ENCODE measurements at places on chromosomes 4 and X. TPM values are rescaled to one million over a fixed set of nuclear protein-coding genes. Genes with fewer than 3 reads are reported as not detected.

DNA sequence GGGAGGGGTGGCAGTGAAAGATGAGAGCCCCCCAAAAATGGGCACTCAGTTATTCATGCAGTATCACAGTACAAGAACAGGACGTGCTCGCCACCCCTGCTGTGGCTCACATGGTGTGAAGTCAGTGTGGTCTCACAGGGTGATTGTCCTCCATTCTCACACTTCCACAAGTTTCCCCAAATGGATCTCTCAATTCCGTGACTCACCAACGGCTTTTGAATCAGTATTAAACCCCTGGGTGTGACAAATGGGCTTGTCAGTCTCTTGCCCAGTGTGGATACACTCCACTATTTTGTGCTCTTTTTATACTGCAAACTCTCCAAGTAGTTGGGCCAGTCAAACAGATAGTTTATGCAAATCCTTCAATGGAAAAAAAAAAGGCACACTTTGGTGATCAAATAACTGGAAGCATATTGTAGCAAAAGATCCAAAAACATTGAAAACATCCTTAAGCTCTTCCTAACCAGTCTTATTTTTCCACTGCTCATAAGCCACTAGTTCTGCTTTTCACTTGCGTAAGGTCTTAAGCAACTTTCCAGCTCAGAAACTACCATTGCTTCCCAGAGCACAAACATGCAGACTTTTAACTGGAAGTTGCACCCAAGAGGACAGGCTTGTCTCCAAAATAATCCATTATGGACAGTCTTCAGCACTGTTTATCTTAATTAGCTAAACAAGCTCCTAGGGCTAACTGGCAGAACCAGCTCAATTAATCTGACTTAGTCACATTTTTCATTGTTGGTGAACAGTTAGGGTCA lies 365.7 kb downstream of the PPP3CA start:
- no peak for DNase-seq

GRCh38 chr4:182560358-182560757 lies 317.2 kb downstream of the TENM3 start:
- peak; percentile 86 for DNase-seq

- DNase-seq, result no peak
These were observed 1869.7 kb downstream of the PCDH7 start for GRCh38 chr4:32589853-32590252.

DNA sequence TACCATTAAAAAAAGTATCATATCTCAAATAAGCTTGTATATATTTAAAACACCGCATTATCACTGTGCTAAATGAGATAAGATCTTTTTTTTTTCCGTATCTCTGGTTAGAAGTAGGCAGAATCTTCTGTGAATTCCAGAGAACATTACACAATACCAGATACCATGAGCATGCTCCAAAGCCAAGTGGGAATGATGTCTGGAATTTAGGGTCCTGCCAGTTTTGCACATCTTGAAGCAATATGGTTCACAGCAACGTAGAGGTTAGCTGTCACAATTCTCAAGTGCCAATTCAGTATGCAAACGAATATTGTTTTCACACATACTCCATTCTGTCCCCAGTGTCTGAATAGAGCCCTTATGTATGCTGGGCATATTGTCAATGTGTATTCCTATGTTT lies 127.5 kb upstream of the NEIL3 start:
- no peak for DNase-seq

DNA sequence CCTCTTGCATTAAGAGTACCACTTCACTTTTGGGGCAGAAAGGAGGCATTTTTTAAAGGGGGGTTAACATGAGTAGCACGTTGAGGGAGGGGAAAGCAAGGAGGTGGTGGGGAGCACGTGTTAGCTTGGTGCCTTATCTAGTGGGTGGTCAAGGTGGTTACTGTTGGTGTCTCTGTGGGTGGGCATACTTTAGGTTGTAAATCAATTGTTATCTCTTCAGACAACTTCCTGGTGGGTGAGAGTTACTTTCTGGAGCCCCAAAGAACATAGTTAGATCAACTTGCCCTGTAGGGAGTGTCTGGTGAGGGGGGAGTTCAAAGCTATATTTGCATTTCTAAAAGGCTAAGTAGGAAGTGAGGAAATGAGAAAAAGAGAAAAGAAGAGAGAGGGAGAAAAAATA lies 297.7 kb upstream of the CLNK start:
- DNase-seq, result peak; percentile 51

DNA sequence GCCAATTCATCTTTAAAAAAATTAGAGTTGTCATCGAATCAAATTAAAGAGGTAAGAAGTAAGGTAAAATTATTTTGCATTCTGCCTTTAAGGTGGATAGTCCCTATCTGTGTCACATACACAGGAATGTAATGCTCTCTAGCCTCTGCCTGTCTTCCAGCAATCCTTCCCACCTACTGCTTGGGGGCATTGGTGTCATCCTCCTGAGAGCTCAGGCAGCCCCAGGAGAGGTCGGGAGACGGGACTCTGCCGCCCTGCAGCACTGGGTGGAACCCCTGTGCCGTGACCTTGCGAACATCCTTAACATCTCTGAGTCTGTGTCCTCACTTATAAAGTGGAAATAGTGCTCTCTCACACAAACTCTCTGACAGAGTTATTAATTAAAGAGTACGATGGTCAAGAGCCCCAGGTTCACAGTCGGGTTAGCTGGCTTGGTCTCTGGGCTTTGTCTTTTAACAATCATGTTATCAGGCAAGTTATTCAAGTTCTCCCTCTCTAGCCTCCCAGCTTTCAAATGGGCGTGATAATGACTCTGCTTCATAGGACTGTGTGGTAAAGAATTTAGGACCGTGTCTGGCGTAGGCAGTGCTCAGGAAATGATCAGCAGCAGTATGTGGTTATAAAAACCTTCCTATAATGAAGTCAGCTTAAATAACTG lies 10.2 kb downstream of the TLR3 start:
- DNase-seq, result no peak

DNA sequence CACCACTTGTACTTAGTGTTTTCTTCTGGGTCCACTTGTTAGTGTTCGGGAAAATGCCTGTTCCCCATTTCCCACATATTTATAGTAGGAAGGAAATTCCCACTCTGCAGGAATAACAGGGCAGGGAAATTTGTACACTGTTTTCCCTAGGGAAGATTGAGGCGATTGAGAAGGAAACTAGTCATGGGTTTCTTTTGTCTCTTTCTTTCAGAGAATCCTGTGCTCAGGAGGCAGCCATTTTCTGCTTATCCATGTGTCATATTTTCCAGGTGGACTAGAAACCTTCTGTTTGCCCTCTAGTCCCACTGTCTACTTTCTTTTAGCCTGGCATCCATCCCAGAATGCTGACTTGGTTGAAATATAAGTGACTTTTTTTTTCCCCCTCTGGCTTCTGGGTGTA lies 299.1 kb upstream of the ANKRD50 start:
- no peak for DNase-seq

- no peak for DNase-seq
These were observed 263.6 kb upstream of the CTSO start for GRCh38 chr4:156217236-156217635.

DNA sequence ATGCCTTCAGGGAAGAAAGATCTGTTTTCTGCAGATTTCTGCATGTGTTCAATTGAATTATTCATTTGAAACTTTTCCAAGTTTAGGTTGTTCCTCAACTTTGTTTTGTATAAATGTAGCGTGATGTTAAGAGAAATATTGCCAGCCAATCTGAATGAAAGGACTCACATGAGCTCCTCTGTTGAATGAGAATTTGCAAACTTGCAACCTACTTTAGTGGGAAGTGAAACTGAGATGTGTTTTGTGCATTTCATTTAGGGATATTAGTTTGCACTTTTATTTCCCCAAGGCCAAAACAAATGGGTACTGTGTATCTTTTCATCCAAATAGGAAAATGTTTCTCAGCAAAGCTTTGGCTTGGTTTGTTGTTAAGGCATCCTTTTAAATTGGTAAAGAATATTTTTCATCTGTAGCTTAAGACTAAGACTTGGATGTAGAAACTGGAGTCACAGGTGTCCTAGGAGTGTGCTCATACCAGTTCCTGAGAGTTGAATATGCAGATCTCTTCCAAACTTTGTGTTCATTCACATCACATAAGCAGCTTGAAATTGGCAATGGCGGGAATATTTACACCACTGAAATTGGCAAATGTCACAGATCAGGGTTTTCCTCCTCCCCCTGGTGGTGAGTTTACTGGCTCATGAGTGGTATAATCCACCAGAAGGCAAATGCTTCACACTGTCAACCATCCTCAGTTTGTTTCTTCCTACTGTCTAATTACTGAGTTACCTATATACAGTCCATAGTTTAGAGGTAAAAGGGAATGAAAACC lies 193.6 kb upstream of the BANK1 start:
- DNase-seq, result no peak

DNA sequence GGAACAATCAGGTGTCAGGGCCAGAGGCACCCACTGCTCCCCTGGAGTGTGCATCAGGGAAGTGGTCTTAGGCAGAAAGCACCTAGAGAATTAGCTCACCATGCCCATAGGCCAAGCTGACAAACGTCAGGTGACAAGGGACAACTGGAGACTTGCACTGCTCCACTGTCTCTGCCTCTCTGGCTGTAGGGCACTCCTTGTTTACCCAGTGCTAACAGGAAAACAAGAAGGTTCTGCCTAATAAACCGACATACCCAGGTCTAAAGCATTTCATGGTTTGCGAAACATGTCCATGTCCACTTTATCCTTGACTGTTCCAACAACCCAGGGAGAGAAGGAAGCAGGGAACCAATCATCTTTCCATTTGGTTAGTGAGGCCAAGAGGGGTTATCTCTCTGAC lies 92.5 kb upstream of the MAMLD1 start:
- no peak for DNase-seq

DNA sequence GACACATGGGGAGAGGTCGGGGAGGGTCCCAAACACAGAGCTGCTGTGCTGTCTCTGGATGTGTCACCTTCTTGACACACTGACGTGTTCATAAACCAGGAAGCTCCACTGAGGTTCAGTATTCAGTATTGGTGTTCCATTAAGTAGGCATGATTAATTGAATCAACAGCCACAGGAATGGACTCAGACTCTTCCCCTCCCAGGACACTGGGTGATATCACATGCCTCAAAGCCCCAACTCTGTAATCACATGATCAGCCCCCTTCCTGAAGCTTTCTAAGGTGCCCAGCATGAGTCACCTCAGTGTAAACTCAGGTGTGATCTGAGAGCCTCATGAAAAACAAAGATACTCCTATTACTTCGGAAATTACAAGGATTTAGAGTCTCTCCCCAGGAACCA lies 21.1 kb upstream of the HNRNPD start:
- DNase-seq, result no peak

DNA sequence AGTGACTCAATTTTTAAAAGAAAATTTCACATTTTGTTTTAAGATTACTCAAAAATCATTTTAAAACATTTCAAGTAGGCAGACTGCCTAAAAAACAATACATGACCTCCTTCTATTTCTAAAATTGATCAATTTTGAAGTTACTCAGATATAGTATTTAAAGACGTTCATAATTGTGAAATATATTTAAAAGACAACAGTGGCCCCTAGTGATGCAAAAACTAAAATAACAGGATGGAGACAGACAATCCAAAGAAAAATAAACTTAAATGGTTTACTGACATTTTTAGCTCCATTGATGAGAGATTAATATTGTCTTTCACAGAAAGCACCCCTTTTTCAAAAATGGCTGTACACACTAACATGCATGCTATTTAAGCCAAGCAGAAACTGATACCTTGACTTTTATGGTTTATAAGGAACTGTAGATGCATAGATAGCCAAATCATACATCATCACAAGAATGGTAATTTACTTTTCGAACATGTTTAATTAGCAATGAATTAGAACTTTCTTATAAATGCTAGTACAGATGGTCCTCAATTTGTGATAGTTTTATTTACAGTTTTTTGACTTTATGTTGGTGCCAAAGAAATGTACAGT lies 69.8 kb upstream of the FAT4 start:
- no peak for DNase-seq

GRCh38 chr4:170011921-170012628 lies 14.1 kb downstream of the MFAP3L start:
- DNase-seq, result no peak

DNA sequence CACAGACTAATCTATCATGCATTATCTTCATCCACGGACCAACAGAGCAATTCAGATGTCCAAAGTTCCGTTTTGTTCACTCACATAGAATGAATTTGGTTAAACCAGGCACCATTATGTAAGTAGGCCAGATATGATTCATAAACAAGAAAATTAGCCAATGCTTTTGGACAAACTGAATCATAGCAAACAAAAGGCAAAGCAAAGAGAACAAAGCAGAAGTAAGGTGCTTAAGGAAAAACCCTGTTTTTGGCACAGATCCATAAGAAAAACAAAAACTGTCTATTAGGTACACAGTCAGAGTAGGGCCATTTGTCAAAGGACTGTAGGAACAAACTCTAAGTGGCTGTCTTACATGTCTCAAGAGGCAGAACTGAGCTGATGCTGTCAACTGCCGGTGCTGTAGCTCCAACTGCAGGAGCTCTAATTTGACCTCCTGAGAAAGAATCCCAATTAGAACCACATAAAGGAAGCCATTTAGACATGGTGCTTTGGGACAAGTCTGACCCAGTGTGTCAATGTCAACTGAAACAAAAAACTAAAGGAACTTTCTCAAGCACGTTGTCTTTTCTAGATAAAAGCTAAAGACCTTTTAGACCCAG lies 146.7 kb downstream of the COL25A1 start:
- DNase-seq, result no peak

DNA sequence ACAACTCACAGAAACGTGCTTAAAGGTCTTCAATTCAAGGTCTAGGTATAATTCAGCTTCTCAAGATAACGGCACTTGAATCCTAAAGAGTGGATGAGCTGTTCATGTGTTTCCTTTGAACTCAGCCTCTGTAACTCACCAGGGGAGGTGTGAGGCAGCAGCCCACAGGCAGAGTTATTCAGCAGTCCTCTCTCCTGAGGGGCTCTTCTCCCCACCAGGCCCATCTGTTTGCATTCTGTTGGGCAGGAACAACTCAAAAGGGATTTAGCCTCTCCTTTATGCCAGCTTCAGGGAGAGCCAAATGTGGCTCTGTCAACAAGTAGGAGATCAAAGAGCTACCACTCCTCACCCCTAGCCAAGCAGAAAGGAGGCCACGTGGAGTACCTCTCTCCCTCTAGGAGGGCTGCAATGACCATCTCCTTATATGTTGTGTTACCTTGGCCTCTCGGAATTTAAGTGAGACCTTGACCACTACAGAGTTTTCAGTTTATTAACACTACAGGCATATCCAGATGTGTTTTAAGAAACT lies 151.2 kb downstream of the SPATA18 start:
- DNase-seq, result no peak

DNA sequence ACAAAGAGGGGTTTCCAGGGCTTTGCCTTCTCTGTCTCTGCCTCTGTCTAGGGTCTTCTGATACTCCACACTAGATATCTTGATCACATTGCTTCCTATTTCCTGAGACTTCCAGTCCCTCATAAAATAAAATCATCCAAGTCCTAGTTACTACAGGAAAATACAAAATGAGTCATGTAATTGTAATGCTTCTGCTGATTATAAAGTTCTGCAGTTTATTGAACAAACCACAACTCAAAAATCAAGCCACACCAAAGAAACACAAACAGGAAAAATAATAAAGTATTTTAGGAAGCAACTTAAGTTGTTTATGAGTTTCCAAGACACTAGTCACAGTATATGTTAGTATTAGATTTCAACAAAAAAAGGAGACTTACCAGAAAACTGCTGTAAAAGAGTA lies 695.1 kb upstream of the GALNTL6 start:
- DNase-seq, result no peak

The HTN1 gene
- total RNA-seq, result not detected

The GEMIN8 gene
- total RNA-seq, result 19.9 TPM

The SHISA3 gene
- total RNA-seq, result 2.2 TPM

The COX7B2 gene
- total RNA-seq, result not detected

The NEUROG2 gene
- total RNA-seq, result not detected

The ATOH1 gene
- total RNA-seq, result 0.61 TPM

The PAK3 gene
- 7.2 TPM for total RNA-seq

The VCX3B gene
- not detected for total RNA-seq
